Activated naive CD4-positive, alpha-beta T cell (primary cell): ENCODE measurements at places on chromosomes 12 and 14.

- no peak for DNase-seq
Observed at GRCh38 chr12:95316798-95317197, 99.2 kb downstream of the VEZT start.

DNA sequence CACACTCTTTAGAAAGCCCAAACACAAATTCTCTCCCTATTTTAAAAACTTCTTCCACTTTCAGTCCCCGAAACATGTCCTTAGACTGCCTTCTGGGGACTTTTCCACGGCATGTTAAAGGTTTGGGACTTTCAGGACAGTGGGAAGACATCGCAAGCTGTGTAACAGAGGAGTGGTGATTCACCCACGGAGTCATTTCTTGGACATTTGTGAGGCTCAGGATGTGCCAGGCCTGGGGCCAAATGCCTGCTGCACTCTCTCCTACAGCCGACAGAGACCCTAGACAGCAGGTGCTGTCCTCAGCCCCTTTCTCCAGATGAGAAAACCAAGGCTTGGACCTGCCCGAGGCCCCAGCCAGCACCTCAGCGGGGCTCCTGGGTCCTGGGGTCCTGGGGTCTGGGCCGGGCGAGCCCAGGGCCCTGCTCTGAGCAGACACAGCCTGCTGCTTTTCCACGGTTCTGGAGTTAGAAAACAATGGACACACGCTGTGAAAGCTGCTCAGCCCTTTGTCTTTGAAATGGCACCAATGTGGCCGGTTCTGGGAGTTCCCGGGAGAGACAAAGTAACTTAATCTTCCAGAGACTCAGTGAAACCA, 370.2 kb upstream of the SFSWAP start:
- DNase-seq: no peak

- no peak for DNase-seq
Observed at GRCh38 chr12:22978962-22979361, 354.0 kb downstream of the ETNK1 start.

DNA sequence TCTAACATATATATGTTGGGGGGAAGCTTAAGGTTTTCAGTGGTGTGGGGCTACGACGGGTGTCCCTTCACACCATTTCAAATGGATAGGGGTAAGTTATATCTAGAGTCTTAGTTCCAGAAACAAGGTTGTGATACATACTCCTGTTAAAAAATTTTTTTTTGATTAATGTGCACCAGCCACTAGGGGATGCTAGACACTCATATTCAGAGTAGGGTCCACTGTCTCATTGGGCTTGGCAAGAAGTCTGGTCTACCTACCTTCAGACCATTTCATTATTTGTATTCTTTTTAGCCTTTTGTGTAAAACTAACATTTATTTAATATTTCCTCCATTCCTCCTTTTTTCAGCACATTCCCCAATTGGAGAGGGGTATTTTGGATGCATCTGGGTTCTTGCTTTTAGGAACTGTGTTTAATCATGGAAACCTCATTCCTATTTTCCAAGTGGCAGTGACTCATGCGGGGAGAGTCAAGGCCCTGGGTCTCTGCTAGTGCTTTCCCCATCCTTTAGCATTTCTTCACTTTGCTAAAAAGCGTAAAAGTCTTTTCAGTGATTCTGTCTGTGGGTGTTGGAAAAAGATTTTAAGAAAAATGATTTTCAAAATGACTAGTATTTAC, 33.4 kb downstream of the ANO4 start:
- no peak for DNase-seq

GRCh38 chr12:46892887-46893286, 67.1 kb upstream of the SLC38A4 start:
- DNase-seq: no peak

- no peak for DNase-seq
Observed at GRCh38 chr12:12392413-12392812, 35.5 kb downstream of the BORCS5 start.
